GM23248 (cell line): ENCODE measurements at places on chromosomes 3 and 15. TPM values are rescaled to one million over a fixed set of nuclear protein-coding genes. Genes with fewer than 3 reads are reported as not detected.

DNA sequence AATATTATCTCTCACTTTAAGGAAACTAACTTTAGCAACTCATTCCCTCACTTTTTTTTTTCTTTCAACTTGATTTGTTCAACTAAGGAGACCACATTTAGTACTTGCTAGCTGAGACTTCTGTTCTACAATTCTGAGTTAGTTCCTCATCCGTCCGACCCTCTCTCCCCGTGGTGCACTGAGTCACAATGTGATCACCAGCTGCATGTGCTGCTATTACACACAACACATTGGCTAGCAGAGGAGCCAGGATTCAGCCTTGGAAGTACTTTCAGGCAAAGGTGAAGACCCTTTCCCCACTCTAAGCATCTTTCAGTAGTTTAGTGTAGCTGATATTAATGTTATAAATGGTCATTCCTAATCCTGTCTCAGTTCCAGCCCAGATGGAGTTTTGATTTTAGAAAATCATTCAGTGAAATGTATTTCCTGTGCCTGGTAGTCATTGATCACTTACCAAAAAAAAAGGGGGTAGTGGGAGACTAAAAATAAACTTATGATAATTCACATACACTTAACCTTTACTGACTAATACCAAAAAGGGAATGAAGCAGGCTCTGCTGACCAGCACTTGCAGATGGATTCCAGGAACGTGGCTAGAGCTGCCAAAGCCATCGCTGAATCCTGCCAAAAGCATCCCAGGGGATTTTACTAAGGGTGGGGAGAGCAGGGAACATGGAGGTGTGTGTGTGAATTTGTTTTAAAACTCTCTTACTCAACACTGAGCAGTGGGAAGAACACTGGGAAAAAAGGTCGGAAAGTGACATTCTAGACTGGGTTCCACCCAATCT is 424.8 kb downstream of the LPP start:
- DNase-seq = peak; percentile 86

CLRN1 gene
- not detected in 2 replicates for total RNA-seq

DNA sequence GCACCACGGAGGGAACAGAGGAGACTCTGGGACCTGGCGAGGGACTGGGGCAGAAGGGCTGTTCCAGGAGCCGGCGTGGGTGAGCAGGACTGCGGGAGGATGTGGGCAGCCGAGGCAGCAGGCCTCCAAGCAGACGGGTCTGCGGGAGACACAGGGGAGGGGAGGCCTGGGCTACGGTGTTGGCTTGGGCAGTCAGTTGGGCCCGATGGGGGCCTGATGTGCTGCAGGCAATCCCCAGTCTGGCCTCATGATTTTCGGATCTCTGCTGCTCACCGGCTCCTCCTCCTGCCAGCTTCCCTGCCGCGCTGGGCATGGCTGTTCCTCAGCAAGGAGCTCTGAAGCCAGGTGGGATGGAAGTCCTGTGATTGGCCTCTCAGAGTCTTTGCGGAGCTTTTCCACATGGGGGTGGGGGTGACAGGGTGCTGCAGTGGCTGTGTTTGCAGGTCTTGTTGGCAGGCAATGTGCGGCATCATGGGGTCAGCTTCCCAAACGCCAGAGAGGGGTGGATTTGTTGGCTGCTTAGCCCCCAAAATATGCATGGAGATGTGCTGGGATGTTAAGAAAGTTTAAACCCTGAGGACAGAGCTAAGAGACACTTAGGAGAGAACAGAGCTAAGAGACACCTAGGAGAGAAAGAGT is 19.3 kb downstream of the MINAR1 start:
- no peak for DNase-seq

ZBTB47 gene
- total RNA-seq = 65.4 and 72.8 TPM in 2 replicates
